ENCODE measurements at places on chromosomes 5 and 9.

DNA sequence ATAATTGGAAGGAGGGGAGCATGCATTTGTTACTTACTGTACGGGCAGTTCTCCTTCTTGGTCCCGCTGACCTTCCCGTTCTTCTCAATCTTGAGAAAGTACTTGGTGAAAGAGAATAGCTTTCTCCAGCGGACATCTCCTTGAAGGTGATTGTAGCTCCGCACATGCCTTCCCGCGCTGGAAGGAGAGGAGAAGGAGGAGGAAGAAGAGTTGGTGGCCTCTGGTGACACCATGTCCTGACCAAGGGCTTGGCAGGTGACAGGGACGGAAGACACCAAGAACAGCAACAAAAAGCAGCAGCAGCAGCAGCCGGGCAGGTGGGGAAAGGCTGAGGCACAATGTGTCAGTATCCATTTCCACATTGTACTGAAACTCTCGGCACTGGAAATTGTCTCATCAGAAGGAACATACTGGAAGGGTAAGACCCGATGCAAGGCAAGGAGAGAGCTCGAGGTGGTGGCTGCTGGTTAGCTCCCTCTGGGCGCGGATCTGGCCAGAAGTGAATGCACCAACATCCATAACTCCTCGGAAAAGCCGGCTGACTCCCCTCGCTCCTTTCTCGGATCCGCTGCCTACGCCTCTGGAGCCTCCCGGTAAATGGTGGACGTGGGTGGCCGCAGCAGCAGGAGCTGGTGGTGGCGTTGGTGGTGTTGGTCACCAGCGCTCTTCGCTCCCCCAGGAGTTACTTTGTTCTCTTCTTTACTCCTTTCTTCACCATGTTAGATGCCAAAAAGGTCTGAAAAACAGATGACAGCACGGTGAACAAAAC is 715 bp downstream of the FGF10 start:
- DNase-seq: no peak

GRCh38 chr5:139061856-139062255 is 136.3 kb downstream of the SIL1 start:
- DNase-seq: peak; percentile 21

DNA sequence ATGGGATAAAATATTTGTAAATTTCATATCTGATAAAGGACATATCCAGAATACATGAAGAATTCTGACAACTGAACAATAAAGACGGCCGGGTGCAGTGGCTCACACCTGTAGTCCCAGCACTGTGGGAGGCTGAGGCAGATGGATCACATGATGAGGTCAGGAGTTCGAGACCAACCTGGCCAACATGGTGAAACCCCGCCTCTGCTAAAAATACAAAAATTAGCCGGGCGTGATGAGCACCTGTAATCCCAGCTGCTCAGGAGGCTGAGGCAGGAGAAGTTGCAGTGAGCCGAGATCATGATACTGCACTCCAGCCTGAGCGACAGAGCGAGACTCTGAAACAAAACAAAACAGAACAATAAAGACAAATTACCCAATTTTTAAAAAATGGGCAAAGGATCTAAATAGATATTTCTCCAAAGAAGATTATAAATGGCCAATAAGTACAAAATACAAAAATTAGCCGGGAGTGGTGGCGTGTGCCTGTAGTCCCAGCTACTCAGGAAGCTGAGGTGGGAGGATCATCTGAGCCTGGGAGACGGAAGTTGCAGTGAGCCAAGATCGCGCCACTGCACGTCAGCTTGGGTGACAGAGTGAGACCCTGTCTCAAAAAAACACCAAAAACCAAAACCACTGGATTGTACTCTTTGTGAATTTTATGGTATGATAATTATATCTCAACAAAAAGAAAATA is 9.6 kb upstream of the NSD1 start:
- no peak for DNase-seq

DNA sequence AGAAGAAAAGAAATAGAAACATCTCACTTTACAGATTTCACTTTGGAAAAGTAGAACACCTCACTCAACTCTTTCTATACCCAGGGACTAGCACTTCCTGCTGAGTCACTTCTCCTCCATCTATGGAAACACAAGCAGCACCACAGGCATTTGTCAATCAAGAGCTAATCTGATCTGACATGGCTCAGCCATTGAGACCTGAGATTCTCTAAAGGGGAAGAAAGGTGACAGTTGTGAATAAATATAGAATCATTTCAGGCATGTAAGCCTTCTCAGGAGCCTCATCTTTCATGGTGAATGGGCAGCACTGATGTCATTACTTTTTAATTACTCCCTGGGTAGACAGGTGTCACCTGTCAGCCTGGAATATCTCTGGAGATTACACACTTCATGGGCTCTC is 559.8 kb downstream of the HINT1 start:
- no peak for DNase-seq

- DNase-seq: peak; percentile 62
Observed at GRCh38 chr5:147098233-147098790, 136.5 kb upstream of the STK32A start.

DNA sequence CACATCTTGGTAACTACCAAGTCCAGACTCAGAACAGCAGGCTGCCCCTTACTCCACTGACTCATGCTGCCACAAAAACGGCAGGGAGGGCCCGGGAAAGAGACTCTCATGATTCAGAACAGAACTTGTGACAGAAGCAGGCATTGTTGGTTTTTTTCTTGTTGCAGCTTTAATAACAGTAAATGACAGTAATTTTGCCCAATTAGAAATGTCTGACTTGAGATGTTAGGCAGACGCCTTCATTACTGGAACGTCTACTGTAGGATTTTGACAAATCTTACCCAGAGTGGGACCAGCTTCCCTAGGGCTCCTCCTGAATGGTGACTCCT is 77.9 kb downstream of the SEMA5A start:
- peak; percentile 92 for DNase-seq

GRCh38 chr5:170442921-170443320 is 53.8 kb upstream of the KCNMB1 start:
- no peak for DNase-seq

DNA sequence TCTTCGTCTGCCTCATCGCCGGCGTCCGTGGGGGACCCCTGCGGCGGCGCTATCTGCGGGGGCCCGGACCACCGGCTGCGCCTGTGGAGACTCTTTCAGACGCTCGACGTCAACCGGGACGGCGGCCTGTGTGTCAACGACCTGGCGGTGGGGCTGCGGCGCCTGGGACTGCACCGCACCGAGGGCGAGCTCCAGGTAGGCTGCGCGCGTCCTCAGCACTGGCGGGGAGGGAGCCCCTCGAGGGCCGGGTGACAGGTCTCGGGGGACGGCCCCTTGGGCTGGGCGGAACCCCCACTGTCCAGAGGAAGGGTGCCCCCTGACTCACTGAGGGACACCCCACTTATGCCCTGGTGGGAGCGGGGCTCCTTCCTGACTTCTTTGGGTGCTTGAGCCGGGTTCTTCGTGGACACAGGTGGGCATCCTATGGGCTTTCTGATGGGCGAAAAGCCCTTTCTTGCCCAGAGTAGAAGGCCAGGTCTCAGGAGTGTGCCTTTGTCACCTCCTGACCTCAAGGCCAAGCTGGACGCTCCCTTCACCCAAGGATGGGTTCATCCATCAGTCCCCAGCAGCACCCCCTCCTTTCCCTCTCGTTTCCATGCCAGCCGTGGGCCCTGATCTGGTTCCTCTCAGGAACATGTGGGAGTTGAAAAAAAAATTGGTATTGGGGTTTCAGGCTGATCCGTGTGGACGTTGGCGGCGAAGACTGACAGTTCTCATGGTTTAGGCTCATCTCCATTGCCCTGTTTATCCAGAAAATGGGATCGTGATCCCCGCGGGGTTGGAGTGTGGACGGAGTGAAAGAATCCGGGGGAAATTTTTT is 564 bp downstream of the SLC25A25 start:
- peak; percentile 36 for DNase-seq

DNA sequence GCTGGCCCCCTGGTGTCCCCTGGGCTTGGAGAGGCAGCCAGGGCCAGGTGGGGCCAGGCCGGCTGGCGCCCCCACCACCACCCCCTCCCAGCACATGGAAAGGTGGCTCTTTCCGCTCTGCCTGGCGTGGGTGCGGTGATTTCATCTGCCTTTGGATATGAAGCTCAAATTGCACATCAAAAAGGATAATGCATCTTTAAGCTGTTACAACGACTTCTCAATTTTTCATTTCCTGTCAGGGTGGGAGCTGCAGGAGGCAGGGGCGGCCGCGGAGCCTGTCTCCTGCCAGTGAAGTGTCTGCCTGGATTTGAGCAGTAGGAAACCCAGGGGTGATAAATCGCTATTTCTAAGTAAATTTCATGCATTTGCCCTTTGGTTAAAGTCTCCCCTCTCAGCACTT is 169.2 kb upstream of the MVB12B start:
- DNase-seq: no peak

GRCh38 chr5:115033861-115034260 is 135.8 kb downstream of the TRIM36 start:
- peak; percentile 22 for DNase-seq

DNA sequence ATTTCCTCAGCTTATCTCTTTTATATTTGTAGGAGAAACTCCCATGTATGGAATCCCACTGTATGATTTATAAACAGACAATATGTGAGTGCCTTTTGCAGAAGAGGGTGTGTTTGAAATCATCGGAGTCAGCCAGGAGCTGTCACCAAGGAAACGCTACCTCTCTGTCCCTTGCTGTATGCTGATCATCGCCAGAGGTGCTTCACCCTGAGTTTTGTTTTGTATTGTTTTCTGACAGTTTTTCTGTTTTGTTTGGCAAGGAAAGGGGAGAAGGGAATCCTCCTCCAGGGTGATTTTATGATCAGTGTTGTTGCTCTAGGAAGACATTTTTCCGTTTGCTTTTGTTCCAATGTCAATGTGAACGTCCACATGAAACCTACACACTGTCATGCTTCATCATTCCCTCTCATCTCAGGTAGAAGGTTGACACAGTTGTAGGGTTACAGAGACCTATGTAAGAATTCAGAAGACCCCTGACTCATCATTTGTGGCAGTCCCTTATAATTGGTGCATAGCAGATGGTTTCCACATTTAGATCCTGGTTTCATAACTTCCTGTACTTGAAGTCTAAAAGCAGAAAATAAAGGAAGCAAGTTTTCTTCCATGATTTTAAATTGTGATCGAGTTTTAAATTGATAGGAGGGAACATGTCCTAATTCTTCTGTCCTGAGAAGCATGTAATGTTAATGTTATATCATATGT is 18.0 kb upstream of the CTSL start:
- no peak for DNase-seq

DNA sequence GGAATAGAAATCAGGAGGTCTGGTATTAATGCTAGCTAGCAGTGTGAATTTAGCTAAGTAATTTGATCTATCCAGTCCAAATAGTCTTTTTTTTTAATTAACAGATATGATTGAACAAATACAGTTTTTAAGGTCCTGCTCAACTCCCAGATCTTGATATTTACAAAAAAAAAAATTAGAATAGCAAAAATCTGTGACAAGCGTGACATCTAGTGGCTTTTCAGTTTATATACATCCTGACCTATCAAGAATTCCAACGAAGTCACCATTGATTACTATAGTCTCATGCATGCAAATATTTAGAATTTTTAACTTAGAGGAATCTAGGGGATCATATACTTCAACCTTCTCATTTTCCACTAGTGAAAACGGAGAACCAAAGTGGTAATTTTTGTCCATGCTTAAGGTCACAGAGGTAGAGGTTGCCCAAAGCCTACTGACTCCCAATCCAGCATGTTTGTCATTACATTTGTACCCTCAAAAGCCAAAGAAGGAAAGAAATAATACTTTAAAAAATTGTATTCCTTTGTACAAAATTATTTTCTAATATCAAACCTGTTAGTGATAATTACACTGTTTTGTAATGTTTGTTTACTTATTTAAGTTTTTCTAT is 17.6 kb upstream of the TARS1 start:
- peak; percentile 52 for DNase-seq

DNA sequence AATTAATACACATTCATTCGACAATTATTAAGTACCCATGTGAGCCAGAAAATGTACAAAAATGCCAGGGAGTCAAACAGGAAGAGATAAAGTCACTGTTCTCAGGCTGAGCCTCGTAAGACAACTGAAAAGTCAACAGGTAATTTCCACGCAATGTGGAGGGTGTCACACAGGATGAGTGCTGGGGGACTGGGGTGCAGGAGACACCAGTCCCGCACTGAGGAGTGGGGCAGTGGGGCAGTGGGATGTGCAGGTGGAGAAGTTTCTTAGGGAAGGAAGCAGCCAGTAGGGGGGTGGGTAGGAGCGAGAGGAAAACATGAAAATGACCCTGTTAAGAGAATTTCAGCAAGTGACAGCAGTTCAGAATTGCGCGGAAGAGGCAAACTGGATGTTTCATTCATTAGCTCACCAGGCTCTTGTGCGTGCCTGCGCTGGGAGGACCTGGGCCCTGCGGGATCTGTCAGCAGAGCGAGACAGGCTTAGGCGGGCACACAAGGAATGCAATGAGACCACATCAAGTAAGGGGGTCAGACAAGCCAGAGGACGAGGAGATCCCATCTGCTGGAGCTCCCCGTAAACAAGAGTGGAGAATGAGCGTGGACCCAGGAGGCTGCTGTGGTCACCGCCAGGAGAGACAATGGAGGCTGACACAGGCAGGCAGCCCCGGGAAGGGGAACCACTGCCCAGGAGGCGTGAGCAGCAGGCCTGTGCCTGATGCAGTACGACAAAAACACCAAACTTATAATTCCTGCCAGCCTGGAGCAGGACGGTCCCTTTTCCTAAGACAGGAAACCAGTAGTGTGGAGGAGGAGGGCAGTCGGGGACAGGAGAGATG is 21.0 kb downstream of the CAMSAP1 start:
- no peak for DNase-seq

GRCh38 chr5:82813861-82814260 is 263.3 kb downstream of the TMEM167A start:
- DNase-seq: no peak

DNA sequence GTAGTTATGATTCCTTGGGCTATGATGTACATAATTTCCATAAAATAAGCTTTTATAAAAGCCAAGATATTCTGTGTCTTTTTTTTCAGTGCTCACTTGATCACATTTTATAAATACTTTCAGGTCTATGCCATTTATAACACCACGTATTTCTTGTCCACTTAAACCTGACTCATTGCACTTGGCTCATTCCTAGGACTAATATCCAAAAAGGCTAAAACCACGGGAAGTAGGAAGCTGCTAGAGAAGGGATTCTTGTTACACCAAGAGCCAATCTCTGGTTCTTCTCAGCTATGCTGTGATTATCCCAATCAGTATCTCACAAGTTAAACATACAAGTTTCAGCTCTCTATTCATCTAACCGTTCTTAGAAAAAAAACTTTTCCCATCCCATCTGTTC is 80.4 kb upstream of the CDH6 start:
- DNase-seq: peak; percentile 3

- DNase-seq: peak; percentile 76
Observed at GRCh38 chr9:107018861-107019545, 156.0 kb downstream of the ZNF462 start.

GRCh38 chr5:56712895-56713591 is 102.3 kb upstream of the MAP3K1 start:
- DNase-seq: no peak

DNA sequence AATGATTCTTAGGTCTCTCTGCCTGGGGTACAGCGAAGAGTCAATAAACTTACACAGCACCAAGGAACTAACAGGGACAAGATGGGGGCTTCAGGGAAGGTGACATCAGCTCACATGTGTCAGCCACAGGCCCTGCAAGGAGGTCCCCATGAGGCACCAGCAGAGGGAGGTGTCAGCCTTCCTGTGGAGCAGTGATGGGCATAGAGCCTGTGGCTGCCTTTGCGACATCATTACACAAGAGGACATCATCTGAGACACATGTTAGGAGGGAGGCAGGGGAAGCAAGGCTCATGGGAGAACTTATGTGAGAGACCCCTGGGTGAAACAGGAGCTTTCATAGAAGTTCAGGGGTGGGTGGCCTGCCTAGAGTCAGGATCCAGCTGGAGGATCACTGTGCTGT is 389.6 kb downstream of the SEMA5A start:
- DNase-seq: peak; percentile 79

- DNase-seq: no peak
Observed at GRCh38 chr9:138077898-138078540, 200.4 kb downstream of the CACNA1B start.

Measured in EL (cell line).